Uterus (tissue), 4 donors: ENCODE measurements at places on chromosomes 4 and X. TPM values are rescaled to one million over a fixed set of nuclear protein-coding genes. Genes with fewer than 3 reads are reported as not detected.
A peak's percentile ranks its signal among the peaks of the same experiment; 100 is the strongest.

DNA sequence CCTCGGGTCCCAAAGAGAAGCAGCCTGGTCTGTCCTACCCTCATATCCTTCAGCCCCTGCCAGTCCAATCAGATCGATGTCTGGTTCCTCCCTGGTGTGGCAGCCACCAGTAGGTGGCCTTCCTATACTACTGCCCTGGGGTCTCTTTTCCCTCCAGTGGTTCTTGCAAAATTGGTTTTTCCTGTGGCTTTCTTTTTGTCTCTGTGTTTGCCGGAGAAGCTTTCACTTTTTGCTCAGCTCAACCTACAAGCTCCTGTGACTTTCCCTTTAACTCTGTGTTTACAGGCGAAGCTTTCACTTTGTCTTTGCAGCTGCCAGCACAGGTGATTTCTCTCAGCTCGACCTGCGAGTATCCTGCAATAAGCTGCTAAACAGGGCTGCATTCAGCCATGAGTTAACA, 46.8 kb downstream of the UGT2A3 start:
- no peak overlapping the region for H3K4me3 ChIP-seq
- no peaks in the 10 kb centered on the region for H3K4me1 ChIP-seq
- no peak for DNase-seq
- H3K27ac ChIP-seq = no peak overlapping the region
- no peaks in the 10 kb centered on the region for H3K27me3 ChIP-seq
- no peaks in the 10 kb centered on the region for H3K36me3 ChIP-seq

GRCh38 chr4:4750187-4750586, 109.3 kb upstream of the MSX1 start:
- no peak for DNase-seq
- no peak overlapping the region for H3K4me3 ChIP-seq
- no peaks in the 10 kb centered on the region for H3K36me3 ChIP-seq
- H3K4me1 ChIP-seq = no peaks in the 10 kb centered on the region

- H3K36me3 ChIP-seq = no peaks in the 10 kb centered on the region
- H3K27me3 ChIP-seq = no peaks in the 10 kb centered on the region
- no peak overlapping the region for H3K4me3 ChIP-seq
- no peak overlapping the region for H3K27ac ChIP-seq
- no peaks in the 10 kb centered on the region for H3K4me1 ChIP-seq
Observed at GRCh38 chr4:56208103-56208502, 179.2 kb downstream of the AASDH start.

The IL13RA2 gene
- not detected for total RNA-seq

The PORCN gene
- 16.5 TPM for total RNA-seq

DNA sequence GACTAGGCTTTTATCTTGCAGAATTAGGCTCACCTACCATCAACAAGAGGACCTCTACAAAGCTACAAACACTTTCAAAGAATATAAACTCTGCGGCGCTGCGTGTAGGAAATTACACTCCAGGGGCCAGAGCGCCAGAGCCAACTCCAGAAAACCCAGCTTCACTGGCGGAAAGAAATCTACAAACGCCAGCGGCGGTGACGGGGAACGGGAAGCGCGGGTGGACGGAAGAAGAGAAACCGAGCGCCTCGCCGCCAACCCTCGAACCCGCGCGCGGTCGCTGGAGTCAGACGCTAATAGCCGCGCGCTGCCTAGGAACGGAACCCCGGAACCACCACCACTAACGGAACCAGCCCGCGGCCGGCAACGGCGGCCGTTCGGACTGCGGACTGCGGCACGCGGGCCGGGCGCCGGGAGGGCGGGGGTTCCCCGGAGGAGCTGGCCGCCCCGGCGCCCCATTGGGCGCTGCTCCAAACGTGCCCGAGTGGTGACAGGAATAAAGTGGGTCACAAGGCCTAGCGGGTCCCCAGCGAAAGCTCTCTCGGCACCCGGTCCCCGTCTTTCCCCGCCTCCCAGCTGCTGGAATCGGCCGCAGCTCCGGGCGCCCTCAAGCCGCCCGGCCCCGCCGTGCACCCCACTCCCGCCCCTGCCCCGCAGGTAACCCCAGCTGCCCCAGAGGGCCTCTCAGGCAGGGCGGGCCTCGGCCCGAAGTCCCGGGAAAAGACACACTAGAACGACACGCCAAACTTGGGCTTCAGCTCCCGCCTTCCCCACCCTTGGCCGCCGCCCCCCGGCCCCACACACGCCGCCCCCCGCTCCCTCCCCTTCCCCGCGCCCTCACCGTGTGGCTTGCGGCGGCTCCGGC, 836 bp downstream of the CLOCK start:
- no peaks in the 10 kb centered on the region for H3K4me1 ChIP-seq
- peak overlapping the region; percentile 98 for H3K27ac ChIP-seq
- no peaks in the 10 kb centered on the region for H3K27me3 ChIP-seq
- H3K4me3 ChIP-seq = peak overlapping the region; percentile 80
- DNase-seq = peak; percentile 66

- no peaks in the 10 kb centered on the region for H3K36me3 ChIP-seq
- no peak for DNase-seq
- no peaks in the 10 kb centered on the region for H3K4me1 ChIP-seq
- H3K27ac ChIP-seq = no peak overlapping the region
- no peaks in the 10 kb centered on the region for H3K27me3 ChIP-seq
Observed at GRCh38 chrX:123854329-123854728, 5.5 kb upstream of the XIAP start.

GRCh38 chrX:133922390-133922771, 63.0 kb downstream of the GPC3 start:
- no peaks in the 10 kb centered on the region for H3K36me3 ChIP-seq
- H3K27ac ChIP-seq = no peak overlapping the region
- no peaks in the 10 kb centered on the region for H3K27me3 ChIP-seq
- no peak for DNase-seq
- no peaks in the 10 kb centered on the region for H3K4me1 ChIP-seq
- no peak overlapping the region for H3K4me3 ChIP-seq
